ENCODE measurements at places on chromosomes 13 and 19.

DNA sequence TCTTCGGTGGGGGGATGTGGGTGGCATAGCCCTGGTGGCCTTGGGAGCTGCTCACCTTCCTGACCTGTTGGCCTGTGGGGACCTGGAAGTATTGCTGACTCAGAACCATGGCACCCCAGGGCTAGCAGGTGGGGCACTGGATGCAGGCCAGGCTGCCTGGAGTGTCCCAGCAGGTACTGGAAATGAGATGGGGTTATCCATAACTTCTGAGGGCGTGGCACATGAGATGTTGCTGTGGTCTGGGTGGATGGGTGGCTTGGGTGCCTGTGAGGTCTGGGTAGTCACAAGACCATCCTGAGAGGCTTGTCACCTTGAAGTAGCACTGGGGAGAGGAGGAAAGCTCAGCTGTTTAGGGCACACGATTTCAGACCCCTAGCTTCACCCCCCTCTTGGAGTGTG lies 636 bp upstream of the RNF225 start:
- no peak for DNase-seq

DNA sequence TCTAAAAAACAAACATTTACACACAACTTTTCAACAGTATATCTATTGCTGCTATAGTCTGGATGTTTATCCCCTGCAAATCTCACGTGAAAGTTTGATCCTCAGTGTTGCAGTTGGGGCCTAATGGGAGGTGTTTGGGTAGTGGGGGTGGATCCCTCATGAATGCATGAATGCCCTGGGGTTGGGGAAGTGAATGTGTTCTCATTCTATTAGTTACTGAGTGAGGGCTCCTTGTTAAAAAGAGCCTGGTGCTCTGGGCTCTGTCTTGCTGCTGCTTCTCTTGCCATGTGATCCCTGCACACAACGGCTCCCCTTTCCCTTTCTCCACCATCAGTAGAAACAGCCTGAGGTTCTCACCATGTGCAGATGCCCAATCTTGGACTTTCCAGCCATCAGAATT lies 242.7 kb upstream of the HTR2A start:
- no peak for DNase-seq

DNA sequence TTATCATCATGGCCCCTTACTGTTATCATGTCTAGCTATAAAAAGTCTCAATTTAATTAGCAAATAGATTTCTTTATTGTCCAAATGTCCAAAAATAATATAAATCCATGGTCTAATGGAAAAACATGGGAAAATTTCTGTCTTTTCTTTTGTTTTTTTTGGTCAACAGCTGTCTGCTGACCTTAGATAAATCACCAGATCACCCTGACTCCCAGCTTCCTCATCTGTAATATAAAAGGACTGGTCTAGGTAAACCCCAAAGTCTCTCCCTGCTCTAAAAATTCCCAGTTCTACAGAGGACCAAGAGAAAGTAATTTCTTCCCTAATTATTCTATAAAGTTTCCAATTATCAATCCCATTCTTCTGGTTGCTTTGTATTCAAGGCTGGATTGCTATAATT lies 30.7 kb upstream of the RCBTB2 start:
- no peak for DNase-seq

- DNase-seq = no peak
Observed at GRCh38 chr13:20141238-20142022, 19.4 kb downstream of the GJA3 start.

Measured in NCI-H1092 treated with DMSO at 0.1 percent for 48 hours (cell line).